ENCODE measurements at places on chromosomes 3 and 15. TPM values are rescaled to one million over a fixed set of nuclear protein-coding genes. Genes with fewer than 3 reads are reported as not detected.

GRCh38 chr3:107987036-107987939, 103.5 kb downstream of the CD47 start:
- no peaks in the 10 kb centered on the region for H3K36me3 ChIP-seq
- DNase-seq = peak; percentile 84
- no peak overlapping the region for H3K4me3 ChIP-seq
- H3K27ac ChIP-seq = peak overlapping the region; percentile 66

DNA sequence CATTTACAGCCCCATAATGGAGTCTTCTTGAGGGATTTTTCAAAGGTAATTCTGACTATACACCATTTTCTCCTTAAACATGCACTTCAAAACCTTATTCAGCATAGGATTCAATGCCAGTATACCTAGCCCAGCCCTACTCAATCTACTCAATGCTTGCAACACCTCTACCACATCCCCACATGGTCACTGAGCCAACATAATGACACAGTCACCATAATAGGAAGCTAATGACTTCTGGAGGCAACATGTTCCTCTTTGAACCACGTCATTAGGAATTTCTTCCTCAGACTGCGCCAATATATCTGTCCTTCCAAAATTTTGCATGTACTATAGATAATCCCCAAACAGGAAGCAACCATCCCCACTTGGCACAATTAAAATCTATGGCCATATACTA, 153.9 kb upstream of the SETMAR start:
- H3K36me3 ChIP-seq = no peaks in the 10 kb centered on the region
- no peaks in the 10 kb centered on the region for H3K27me3 ChIP-seq
- no peak overlapping the region for H3K4me3 ChIP-seq
- no peak overlapping the region for H3K27ac ChIP-seq
- no peak for DNase-seq
- no peaks in the 10 kb centered on the region for H3K4me1 ChIP-seq

Gene AP3B2
- 1.6 TPM for total RNA-seq

GRCh38 chr3:189143321-189143720, 28.4 kb upstream of the TPRG1 start:
- H3K27ac ChIP-seq = no peak overlapping the region
- no peaks in the 10 kb centered on the region for H3K4me1 ChIP-seq
- DNase-seq = no peak
- H3K36me3 ChIP-seq = no peaks in the 10 kb centered on the region
- no peaks in the 10 kb centered on the region for H3K27me3 ChIP-seq

Gene PML
- total RNA-seq = 80.2 TPM

Gene TEX9
- total RNA-seq = 18.3 TPM

Gene PATL2
- 8.0 TPM for total RNA-seq

- no peak for DNase-seq
- H3K4me1 ChIP-seq = no peaks in the 10 kb centered on the region
- no peak overlapping the region for H3K27ac ChIP-seq
- H3K4me3 ChIP-seq = no peak overlapping the region
- no peaks in the 10 kb centered on the region for H3K36me3 ChIP-seq
- H3K27me3 ChIP-seq = no peaks in the 10 kb centered on the region
Observed at GRCh38 chr3:60169755-60170154, 1081.5 kb downstream of the FHIT start.

GRCh38 chr15:86759800-86760523, 680.3 kb downstream of the AGBL1 start:
- H3K4me3 ChIP-seq = no peak overlapping the region
- no peaks in the 10 kb centered on the region for H3K4me1 ChIP-seq
- H3K27ac ChIP-seq = no peak overlapping the region
- no peaks in the 10 kb centered on the region for H3K27me3 ChIP-seq
- no peak for DNase-seq

DNA sequence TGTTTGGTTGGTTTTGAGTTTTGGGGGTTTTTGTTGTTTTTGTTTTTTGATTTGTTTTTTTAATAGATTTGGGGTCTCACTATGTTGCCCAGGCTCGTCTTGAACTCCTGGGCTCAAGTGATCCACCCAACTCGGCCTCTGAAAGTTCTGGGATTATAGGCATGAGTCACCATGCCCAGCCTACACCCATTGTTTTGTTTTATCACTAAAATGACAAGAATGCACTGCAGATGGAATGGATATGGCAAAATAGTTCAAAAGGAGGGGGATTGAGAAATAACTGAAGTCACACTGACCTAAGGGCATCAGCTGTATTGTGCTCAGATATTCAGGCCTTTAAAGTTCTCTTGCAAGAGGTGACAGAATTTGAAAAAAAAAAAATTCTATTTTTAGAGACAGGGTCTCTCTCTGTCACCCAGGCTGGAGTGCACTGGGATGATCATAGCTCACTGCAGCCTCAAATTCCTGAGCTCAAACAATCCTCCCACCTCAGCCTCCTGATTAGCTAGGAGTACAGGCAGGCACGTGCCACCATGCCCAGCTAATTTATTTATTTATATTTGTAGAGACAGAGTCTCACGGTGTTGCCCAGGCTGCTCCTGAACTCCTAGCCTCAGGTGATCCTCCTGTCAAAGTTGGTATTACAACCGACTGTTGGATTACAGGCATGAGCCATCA, 4.4 kb upstream of the RASA2 start:
- H3K4me1 ChIP-seq = peaks cover 13% of the 10 kb centered on the region
- no peaks in the 10 kb centered on the region for H3K36me3 ChIP-seq
- H3K27me3 ChIP-seq = no peaks in the 10 kb centered on the region
- no peak overlapping the region for H3K27ac ChIP-seq

GRCh38 chr15:40693904-40694687, 878 bp upstream of the RAD51 start:
- H3K27ac ChIP-seq = peak overlapping the region; percentile 96
- no peak for DNase-seq
- no peaks in the 10 kb centered on the region for H3K36me3 ChIP-seq

Gene C3orf62
- total RNA-seq = 4.4 TPM

Gene ONECUT1
- not detected for total RNA-seq

DNA sequence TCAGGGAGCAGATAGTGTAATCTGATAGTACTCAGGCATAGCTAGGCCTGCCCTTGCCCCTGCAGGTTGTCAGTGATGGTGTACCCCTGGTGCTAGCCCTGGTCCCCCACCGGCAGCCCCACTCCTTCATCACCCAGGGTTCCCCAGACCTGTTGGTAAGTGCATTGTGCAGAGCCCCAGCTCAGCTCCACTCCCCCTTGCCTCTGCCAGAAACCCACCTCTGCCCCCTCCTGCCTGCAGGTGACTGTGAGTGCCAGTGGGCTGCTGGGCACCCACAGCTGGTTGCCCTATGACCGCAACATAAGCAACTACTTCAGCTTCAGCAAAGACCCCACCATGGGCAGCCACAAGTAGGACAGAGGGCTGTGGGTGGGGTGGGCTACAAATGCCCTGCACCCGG, 27.5 kb downstream of the NBEAL2 start:
- no peak overlapping the region for H3K4me3 ChIP-seq
- peaks cover 56% of the 10 kb centered on the region for H3K36me3 ChIP-seq
- H3K27me3 ChIP-seq = no peaks in the 10 kb centered on the region
- H3K4me1 ChIP-seq = peaks cover 8% of the 10 kb centered on the region
- DNase-seq = no peak

DNA sequence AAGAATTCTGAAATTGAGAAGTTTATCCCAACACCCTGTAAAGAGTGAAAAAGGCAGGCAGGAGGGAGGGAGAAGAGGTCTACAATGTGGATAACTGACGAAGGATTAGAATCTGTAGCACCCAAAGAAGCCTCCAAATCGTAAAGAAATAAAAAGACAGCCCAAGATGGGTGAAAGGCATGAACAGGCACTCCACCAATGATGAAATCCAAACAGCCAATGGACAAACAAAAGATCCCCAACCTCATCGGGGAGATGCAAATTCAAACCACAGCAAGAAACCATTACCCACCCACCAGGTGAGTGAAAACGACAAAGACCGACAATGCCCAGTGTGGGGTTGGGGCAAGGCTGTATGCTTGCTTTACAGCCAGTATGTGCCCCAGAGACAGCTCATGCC, 85.6 kb downstream of the IQSEC1 start:
- H3K36me3 ChIP-seq = no peaks in the 10 kb centered on the region
- H3K27ac ChIP-seq = no peak overlapping the region
- DNase-seq = no peak

- H3K4me1 ChIP-seq = peaks cover 8% of the 10 kb centered on the region
- no peaks in the 10 kb centered on the region for H3K36me3 ChIP-seq
- no peak overlapping the region for H3K4me3 ChIP-seq
- H3K27ac ChIP-seq = peak overlapping the region; percentile 74
Observed at GRCh38 chr3:133934073-133934970, 38.6 kb upstream of the RAB6B start.

Gene ARL14
- 20.2 TPM for total RNA-seq

DNA sequence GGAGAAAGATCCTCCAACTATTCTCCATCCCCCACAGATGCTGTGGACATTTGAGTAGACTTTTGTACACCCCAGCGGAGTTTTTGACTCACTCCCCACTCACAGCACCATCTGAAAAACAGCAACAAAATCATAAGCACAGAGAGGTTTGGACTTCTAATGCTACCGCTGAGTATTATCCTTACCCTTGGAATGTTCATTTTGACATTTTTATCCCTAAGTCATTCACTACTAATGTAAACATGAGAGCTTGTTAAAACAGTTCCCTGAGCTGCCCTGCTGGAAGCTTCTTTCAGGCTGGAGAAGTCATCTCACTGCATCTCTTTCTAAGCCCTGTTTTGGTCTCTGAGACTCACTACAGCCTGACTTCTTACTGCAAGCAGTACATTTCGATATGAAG, 1045.9 kb downstream of the MCTP2 start:
- no peaks in the 10 kb centered on the region for H3K27me3 ChIP-seq
- no peaks in the 10 kb centered on the region for H3K4me1 ChIP-seq
- DNase-seq = no peak

Gene ANKUB1
- total RNA-seq = not detected

DNA sequence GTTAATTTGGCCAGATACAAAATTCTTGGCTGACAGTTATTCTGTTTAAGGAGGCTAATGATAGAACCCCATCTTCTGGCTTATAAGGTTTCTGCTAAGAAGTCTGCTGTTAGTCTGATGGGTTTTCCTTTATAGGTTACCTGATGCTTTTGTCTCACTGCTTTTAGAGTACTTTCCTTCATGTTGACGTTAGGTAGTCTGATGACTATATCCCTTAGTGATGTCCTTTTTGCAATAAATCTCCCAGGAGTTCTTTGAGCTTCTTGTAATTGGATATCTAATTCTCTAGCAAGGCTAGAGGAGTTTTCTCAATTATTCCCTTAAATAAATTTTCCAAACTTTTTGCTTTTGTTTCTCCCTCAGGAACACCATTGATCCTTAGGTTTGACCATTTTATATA, 114.1 kb upstream of the CDIN1 start:
- H3K4me3 ChIP-seq = no peak overlapping the region
- H3K36me3 ChIP-seq = no peaks in the 10 kb centered on the region
- DNase-seq = no peak
- no peaks in the 10 kb centered on the region for H3K27me3 ChIP-seq

DNA sequence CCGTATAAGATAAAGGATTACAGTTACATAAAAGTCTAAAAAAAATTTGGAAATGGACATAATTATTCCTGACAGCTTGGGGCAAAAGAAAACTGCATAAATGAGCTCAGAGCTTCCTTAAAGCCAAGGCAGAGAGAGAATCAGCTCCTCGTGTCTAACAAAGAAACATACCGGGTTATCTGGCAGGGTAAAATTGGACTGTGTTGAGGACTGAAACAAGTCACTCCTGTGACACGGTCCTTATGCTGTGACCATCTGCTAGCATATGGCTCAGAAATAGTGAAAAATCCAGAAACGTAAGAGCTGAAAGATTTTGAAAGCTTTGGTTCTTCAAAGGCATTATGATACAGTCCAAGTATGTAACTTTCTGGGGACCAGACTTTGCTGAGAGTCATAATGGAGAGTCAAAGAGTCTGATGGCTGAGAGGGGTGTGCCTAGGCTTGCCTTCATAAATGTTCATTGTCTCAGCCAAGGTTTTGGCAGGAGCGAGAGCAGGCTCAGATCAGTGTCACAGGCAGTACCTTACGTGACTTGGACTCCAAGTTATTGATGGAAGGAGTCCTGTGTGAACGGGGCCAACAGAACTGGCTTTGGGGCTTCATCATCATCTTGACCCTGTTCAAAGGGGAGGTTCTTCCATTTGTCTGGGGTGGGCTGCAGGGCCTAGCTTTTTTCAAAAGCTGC, 12.5 kb downstream of the MAP6D1 start:
- no peak for DNase-seq
- no peaks in the 10 kb centered on the region for H3K4me1 ChIP-seq
- H3K27ac ChIP-seq = no peak overlapping the region
- no peaks in the 10 kb centered on the region for H3K27me3 ChIP-seq
- no peak overlapping the region for H3K4me3 ChIP-seq

Gene OR5K2
- total RNA-seq = not detected

- no peaks in the 10 kb centered on the region for H3K27me3 ChIP-seq
- no peaks in the 10 kb centered on the region for H3K36me3 ChIP-seq
- H3K4me3 ChIP-seq = no peak overlapping the region
Observed at GRCh38 chr15:85743392-85744055, 51.2 kb downstream of the KLHL25 start.

DNA sequence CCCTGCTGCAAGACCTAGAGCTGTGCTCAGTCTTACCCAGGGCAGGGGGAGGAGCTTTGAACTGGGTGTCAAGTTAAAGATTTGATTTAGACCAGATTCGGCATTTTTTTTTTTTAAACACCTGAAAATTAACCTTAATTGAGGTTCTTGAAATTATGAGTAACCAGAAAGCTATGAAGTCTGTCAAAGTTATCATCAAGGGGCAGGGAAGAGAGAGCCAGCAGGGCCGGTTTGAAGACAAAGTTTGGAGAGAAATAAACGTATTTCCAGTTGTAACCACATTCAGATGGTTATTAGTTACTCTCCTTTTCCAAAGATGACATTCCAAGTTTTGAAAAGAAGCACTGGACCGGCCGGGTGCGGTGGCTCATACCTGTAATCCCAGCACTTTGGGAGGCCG, 12.0 kb downstream of the TMEM266 start:
- no peaks in the 10 kb centered on the region for H3K4me1 ChIP-seq
- H3K4me3 ChIP-seq = no peak overlapping the region
- no peak overlapping the region for H3K27ac ChIP-seq
- H3K36me3 ChIP-seq = no peaks in the 10 kb centered on the region

DNA sequence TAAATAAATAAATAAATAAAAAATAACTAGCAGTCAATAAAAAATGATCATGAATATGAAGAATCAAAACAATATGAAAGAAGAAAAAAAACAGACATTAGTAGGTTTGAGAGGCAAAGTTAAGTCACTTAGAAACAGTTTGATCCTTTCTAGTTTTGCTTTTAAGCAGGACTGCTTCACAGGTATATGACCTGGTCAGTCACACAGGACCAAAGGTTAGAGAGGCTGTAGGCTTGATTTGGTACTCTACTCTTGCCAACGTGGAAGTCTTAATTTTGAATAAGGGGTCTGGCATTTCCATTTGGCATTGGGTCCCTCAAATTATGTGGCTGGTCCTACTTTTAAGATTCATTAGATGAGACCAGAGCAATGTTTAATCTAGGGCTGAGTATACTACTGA, 441.7 kb upstream of the NECTIN3 start:
- no peak for DNase-seq
- H3K27me3 ChIP-seq = no peaks in the 10 kb centered on the region
- no peaks in the 10 kb centered on the region for H3K4me1 ChIP-seq
- H3K4me3 ChIP-seq = no peak overlapping the region
- H3K27ac ChIP-seq = no peak overlapping the region

All from Peyer's patch (tissue), 4 donors.